NCI-H526 (cell line): ENCODE measurements at places on chromosomes 1 and 21.

DNA sequence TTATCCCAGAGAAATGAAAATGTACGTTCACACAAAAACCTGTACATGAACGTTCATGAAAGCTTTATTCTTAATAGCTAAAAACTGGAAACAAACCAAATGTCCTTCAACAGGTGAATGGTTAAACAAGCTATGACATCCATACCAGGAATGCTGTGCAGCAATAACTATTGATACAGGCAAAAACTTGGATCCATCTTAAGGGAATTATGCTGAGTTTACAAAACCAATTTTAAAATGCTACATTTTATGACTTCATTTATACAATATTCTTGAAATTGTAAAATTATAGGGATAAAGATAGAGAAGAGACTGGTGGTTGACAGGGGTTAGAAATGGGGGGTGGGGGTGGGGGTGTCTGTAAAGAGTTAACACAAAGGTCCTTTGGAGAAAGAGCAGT is 280.3 kb downstream of the TGFB2 start:
- DNase-seq, result no peak

DNA sequence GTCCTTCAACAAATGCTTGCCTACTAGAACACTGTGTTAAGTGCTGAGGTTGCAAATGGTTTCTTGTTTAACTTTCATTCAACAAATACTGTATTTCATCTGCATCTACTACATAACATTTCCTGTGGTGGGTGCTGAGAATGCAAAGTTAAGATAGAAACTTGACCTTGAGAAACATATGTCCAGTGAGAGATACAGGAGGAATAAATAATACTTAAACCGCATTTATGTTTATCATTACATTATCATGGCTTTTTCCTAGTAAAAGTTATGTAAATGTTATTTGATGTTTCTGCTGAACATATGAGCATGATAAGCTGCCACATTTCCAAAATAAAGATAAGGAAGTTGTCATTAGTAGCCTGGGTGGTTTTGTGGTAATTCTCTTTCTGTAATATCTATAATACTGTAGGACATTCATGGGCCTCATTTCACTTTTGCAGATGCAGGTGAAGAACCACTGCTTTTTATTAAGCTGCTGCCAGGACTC is 590.4 kb downstream of the PLPP3 start:
- peak; percentile 17 for DNase-seq

DNA sequence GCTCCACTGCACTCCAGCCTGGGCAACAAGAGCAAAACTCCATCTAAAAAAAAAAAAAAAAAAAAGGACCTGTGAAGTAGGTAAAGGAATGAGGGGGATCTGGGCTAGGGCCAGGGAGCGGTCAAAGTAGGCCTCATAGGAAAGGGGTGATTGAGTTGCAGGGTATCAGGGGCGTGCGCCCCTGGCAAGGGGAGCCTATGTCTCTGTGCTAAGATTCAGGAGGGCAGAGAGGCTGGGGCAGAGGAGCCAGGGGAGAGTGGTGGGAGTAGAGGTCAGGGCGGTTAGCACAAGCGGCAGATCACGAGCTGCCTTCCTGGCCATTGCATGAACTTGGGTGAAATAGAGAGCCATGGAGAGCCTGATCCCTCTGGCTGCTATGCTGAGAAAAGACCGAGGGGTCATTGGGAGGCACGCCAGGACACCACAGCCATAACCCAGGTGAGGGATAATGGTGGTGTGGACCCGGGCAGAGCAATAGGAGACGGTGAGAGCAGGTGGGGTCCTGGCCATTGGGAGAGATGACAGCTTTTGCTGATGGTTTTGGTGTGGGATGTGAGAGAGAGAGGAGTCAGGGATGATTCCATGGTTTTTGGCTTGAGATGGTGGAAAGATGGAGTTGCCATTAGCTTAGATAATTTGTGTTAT is 30.6 kb upstream of the CSF1 start:
- DNase-seq, result no peak

- DNase-seq, result no peak
Measured at GRCh38 chr1:152151646-152152045, 7.4 kb downstream of the RPTN start.

DNA sequence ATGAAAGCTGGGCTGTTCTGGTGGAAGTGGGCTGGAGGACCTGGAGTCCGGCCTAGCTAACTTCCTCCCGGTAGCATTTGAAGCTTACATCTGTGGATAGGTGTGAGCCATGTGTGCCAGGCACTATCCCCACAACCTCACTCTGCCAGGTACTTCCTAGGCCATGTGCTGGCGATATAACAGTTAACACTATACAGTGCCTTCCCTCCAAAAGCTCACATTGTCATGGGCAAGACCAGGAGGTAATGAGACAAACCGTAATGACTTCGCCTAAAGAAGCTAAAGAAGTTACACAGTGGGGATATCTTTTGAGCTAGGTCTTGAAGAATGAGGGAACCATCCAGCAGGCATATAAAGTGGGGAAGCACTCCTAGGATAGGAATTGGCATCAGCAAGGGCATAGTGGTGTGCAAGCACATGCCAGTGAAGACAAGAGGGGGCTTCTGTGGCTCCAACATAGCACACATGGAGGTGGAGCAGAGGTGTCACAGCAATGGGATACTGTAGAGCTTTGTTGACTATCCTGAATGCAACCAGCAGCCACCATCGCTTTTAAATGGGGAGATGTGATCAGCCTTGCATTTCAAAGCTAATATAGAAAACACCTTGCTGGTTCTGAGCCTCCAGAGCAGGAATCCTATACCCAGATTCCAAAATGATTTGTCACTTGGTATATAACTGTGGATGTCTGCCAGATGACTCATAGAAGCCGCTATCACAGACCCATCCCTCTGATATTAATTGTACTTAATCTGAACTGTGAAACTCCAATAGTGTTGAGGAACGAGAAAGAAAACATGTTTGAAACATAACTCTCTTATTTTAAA is 466.3 kb downstream of the LMO4 start:
- DNase-seq, result no peak

- DNase-seq, result no peak
Measured at GRCh38 chr1:186532466-186532865, 71.6 kb upstream of the PDC start.

GRCh38 chr21:39660191-39660980 is 47.6 kb downstream of the B3GALT5 start:
- DNase-seq, result no peak

- no peak for DNase-seq
Measured at GRCh38 chr1:33047839-33048305, 11.2 kb upstream of the AK2 start.
